Effector CD4-positive, alpha-beta T cell (primary cell): ENCODE measurements at places on chromosomes 12 and 14.
A peak's percentile ranks its signal among the peaks of the same experiment; 100 is the strongest.

DNA sequence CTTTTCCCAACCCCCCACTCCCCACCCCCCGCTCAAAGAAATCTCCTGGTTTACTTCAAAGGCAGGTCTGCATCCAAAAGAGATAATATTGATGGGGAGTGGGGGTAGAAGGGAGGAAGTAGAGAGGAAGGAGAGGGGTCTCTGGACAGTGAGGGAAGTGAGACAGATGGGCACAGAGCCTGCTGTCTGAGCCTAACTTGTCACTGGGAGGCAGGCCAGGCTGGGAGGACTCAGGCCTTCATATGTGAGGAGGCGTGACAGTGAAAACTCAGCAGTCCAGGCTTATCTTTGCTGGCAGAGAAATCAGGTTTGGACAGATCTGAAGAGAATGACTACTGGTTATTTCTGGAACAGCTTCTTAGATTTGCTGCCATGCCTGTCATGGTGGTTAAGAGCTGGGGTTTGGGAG lies 192.3 kb downstream of the NUAK1 start:
- DNase-seq: no peak

- DNase-seq: no peak
Measured at GRCh38 chr12:780750-781379, 28.5 kb downstream of the WNK1 start.

DNA sequence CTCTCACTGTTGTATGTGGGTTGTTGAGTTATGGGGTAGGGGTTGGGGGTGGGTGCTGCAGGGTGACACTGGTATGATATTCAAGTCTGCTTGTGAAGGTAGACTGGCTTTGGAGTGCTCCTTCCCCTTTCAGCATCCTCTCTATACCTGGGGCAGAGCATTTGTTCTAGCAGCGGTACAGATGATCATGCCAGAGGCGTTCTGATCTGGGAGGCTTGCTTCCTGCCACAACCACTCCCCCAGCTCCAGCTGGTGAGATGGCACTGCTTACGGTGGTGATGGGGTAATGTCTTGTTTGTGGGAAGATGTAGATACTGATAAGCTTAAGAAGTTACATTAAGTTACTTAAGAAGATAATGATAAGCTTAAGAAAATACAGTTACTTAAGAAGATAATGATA lies 131.8 kb downstream of the ERC1 start:
- peak; percentile 38 for DNase-seq

DNA sequence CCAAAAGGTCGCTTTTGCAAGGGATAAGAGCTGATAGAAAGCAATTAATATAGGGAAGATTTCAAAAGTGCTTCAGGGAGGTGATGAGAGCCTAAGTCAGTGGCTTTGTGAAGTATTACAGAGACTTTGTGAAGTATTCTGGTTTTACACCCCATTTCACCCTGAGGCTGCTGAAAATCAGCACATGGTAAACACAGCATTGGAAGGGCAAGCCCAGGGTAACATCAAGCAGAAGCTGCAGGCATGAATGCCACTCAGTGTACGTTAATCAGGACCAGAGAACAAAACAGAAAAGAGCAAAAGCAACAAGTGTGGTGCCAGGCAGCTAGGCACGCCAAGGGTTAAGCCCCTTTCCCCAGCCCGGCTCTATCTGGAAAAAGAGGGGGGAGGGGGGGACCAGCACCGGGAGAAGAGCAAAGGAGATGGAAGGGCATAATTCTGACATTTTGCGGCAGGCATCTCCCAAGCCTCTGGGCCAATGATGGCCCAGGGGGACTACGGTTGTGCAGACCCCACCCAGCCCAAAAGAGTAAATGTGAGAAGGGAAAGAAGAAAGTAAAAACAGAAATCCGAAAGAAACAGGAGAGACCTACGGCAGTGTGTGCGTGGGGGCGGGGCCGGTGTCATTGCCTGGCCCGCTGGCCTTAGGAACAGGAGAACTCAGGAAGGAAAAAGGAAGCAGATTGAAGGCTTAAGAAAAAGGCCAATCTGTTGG lies 58.9 kb downstream of the DHRS2 start:
- no peak for DNase-seq

- DNase-seq: no peak
Measured at GRCh38 chr12:105228494-105228893, 7.5 kb downstream of the APPL2 start.

- no peak for DNase-seq
Measured at GRCh38 chr12:1531654-1532374, 62.6 kb downstream of the FBXL14 start.

- DNase-seq: no peak
Measured at GRCh38 chr12:22538311-22538710, 6.0 kb downstream of the C2CD5 start.

DNA sequence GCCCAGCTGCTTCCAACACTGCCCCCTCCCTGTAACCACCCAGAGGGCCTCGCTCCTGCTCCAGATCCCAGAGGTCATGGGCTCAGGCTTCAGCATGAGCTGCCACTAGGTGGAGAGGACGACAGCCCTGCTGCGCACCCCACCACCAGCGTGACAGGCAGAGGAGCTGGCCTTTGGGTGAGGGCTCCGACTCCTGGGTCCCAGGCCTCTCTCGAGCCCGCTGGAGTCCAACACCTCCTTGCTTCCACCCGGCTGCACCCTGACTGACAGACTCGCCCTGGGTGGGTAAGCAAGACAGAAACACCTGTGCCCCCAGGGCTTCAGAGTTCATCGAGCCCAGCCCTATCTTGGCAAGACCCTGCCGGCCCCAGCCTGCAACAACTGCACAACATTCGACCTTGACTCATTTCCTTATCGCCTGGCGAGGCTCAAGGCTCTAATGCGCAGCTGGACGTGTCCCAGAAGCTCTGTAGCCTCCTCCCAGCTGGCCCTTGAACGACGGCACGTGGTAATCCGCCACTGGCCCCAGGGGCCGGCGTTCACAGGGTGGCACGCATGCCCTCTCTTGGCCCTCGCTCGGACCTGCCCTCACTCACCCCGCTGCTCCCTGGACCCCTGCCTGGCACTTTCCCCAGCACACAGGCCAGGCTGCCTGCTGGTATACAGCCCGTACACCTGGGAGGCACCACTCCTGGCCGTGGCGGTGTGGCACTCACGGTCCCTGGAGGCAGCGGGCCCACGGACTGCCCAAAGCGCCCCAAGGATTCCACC lies 28.0 kb downstream of the VPS37B start:
- DNase-seq: no peak

- peak; percentile 63 for DNase-seq
Measured at GRCh38 chr12:52156757-52157565, 34.9 kb downstream of the KRT80 start.

DNA sequence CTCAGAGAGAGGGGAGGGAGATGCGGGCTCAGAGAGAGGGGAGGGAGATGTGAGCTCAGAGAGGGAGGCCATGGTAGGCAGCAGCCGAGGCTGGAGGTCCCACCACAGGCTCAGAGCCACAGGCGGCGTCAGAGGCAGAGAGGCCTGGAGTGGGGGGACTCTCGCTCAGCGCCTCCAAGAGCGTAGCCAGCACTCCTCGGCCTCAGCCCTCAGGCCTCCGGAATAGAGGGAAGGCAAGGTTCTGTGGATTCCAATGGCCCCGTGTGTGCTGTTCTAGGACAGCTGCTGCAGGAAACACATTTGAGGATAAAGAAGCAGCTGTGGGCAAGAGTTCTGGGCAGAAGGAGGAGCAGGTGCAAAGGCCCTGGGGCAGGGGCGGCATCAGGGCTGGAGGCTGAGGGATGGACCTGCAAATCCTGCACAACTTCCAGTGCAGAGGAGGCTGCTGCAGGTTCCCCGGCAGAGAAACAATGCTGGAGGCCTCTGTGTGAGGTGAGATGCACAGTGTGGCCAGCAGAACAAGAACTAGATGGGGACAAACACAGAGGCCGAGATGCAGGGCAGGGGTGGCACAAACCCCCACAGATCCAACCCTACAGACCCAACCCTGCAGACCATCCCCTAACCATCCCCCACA lies 59.1 kb upstream of the GALNT9 start:
- DNase-seq: no peak

- DNase-seq: no peak
Measured at GRCh38 chr12:104844123-104844522, 114.0 kb downstream of the SLC41A2 start.

DNA sequence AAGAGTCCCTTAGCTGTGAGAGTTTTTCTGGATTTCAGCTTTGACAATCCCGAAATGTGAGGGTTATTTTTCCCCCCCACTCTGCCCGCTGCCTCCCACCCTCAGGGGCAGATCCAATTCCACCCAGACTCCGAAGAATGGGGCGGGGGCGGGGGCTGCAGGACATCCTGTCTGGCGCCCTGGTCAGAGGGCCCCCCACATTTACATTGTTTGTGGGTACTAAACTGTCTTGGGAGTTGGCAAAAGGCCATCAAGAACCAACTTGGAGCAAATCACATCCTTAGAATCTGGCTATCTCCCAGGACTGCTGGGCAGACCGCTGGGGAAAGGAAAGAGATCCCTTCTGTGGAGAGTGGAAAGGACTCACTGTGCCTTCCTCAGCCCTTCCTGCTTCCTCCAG lies 2.4 kb downstream of the EMP1 start:
- DNase-seq: no peak

DNA sequence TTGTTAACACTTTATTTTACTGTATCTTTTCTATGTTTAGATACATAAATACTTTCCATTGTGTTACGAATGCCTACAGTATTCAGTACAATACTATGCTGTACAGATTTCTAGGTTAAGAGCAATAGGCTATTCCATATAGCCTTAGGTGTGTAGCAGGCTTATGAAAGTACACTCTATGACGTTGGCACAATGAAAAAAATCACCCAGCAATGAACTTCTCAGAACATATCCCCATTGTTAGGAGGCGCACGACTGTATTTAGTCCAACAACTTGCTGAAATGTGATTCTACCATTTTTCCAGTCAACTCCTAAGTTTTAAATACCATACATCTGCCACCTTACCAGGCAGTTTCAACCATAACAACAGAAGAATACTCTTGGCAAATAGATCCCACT lies 1.8 kb downstream of the PARP11 start:
- DNase-seq: no peak

GRCh38 chr14:65471038-65471878 lies 58.7 kb downstream of the FUT8 start:
- DNase-seq: no peak

DNA sequence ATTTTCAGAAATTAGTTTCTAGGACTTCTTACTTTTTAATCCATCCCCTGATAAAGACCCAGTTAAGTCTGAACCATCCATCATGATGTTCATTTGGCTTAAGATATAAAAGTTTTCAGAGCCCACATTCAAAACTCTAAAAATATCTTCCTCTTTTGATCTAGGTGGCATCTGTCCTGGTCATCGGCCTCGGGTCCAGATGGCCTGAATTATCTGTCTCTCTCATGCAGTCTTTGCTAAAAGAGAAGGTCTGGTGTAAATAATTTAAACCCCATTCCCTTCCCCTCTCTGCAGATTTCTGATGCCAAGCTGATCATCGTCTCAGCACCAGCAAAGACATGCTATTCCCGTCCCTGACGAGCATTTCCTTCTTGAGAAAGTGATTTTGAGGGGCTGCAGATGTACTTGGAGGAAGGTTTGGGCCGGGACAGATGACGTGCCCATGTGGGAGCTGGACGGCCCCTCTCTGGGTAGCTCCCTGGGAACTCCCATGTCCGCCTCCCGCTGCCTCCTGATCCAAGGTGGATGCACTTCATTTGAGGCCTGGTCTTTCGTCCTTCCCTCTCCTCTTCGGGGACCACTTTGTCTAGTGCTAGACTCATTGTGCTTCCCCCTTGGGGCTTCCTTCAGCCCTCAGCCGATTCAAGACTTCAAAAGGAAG lies 173.0 kb upstream of the PRMT8 start:
- no peak for DNase-seq

GRCh38 chr14:75861161-75861621 lies 120.6 kb downstream of the TGFB3 start:
- DNase-seq: no peak

DNA sequence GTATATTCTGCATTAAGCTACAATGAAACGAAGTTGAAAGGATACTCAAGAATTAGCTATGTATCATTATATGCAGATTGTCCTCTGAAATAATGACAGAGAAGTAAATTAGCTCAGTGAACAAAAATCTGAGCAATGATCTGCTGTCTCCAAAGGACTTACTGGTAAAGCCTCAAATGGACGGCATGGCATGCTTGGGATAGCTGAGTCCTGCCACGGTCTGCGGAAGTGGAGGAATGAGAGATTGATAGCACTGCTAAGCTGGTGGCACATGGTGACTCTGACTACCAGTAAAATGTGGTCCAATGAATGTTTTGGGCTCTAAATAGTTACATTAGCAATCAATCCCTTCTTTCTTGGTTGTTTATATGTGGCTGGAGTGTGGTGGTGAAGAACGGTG lies 3.7 kb upstream of the DENND5B start:
- DNase-seq: no peak

GRCh38 chr14:90693413-90693812 lies 122.8 kb downstream of the TTC7B start:
- DNase-seq: no peak

GRCh38 chr12:119375883-119376190 lies 41.3 kb downstream of the CCDC60 start:
- DNase-seq: no peak

DNA sequence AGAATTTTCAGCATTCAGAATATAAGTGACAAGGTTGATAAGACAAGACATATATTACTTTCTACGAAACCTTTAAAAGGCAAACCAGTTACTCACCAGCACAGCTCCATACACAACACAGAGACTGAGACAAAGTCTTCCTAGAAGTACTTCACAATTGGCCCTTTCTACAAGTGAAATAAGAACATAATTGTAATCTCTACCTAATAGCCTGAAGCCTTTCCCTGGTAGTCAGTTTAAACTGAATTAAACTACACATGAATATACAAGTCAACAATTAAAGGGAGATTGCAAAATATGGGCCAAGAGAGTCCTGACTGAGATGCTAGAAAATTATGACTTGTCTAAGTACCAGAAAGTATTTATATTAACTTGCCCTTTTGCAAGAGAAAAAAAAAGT lies 95.9 kb downstream of the PUS7L start:
- DNase-seq: no peak

DNA sequence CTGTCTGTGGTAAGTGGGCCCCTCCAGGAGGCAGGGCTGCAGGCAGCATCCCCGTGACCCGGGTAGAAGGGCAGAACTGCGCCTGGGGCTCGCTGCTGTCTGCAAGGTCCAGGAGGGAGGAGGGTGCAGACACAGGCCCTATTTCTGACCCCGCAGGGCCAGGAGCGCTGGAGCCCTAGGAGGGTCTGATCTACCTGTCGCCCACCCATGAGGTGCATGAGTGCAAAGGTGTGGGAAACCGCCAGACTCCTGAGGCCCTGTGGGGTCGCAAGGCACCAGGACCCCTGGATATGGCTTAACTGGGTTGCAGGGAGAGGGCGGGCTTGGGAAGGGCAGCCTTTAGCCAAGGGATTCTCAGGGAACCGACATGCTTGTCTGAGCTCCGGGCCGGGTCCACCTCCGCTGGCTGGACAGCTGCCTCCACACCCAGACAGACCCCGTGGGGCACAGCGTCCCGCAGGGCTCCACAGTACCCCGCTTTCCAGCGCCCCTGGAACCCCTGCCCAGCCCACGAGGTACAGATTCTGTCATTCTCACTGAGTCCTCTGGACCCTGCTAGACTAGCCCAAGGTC lies 72.9 kb upstream of the TSPAN11 start:
- DNase-seq: no peak

DNA sequence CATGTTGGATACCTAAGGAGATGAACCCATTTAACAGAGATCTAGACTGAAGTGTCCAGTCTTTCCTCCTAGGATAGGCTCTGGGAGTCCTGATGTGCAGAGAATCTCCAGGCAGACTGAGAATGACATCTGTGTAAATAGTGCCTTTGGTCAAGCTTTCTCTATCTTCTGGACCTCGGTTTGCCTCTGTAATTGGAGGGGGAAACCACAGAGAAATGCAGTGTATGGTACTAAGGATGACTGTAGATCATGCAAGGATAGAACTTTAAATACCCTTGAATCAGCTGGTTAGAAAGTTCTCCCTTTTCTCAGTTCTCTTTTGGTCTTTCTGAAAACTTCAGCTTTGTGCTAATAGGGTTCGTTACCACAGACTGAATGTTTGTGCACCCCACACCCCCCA lies 112.2 kb downstream of the PTPN11 start:
- DNase-seq: no peak
